DMS53 (cell line): ENCODE measurements at places on chromosomes 11 and 22.

DNA sequence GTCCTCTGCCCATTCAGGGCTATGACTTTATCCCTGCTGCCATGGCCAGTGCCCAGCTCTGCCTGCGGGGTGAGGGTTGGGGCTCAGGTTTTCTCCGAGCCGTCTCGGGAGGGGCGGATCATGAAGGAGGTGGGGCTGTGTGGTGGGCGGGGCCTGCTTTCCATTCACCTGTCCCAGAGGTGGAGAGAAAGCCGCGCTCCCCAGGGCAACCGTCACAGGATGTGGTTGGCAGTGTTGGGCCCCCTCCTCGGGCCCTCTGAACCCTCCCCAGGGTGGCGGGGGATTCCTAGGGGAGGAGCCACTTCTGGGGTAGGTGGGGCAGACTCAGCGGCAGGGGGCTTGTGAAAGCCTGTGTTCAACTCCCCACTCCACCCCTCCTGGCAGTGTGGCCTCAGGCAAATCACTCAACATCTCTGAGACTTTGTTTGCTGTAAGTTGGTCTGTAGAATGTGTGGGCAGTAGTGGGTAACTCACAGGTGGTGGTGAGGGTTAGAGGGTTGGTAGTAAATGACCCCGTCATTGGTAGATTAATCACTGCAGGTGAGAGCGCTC lies 50.3 kb downstream of the CD6 start:
- DNase-seq, result peak; percentile 76

DNA sequence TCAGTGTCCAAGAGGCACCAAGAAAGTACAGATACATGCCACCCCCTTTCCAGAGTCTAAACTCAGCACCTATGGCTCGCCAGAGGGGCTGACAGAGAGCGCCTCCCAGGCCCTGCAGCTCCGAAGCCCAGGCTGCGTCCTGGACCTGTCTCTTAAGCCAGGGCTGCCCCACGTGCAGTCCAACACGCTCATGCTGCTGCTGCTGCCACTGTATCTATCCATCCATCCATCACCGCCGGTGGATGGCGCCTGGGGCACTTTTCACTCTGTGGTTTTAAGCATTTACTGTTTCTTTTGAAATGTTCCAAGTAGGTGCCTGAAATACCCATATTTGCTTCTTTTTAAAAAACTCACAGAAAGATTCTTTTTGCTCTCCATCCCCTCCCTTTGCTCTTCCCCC lies 41.8 kb downstream of the MACROD1 start:
- no peak for DNase-seq

- peak; percentile 80 for DNase-seq
Measured at GRCh38 chr11:47161134-47161854, 15.4 kb downstream of the ARFGAP2 start.

GRCh38 chr11:44530413-44531115 lies 34.9 kb upstream of the CD82 start:
- no peak for DNase-seq

- no peak for DNase-seq
Measured at GRCh38 chr11:2248242-2248641, 22.1 kb downstream of the ASCL2 start.
